Stomach (tissue), 19 donors: ENCODE measurements at places on chromosomes 2 and 18. TPM values are rescaled to one million over a fixed set of nuclear protein-coding genes. Genes with fewer than 3 reads are reported as not detected.

Gene BUB1
- total RNA-seq = 9.6 TPM

Gene SCYGR4
- not detected for total RNA-seq

Gene RAB6C
- 0.18 TPM for total RNA-seq

Gene ZNG1B
- total RNA-seq = 47.2 TPM

Gene ST6GAL2
- total RNA-seq = 0.58 TPM

Gene FNDC4
- total RNA-seq = 0.89 TPM

Gene IL37
- not detected for total RNA-seq

Gene CBLN2
- 1.5 TPM for total RNA-seq

Gene FIGN
- total RNA-seq = 6.6 TPM

Gene LRRFIP1
- total RNA-seq = 152 TPM

Gene LAMA3
- total RNA-seq = 68.5 TPM

GRCh38 chr2:23478933-23479683, 94.1 kb downstream of the KLHL29 start:
- no peaks in the 10 kb centered on the region for H3K27me3 ChIP-seq
- H3K36me3 ChIP-seq = no peaks in the 10 kb centered on the region
- H3K4me1 ChIP-seq = peaks cover 10% of the 10 kb centered on the region
- no peak overlapping the region for H3K4me3 ChIP-seq
- peak overlapping the region; percentile 79 for H3K27ac ChIP-seq

- H3K27ac ChIP-seq = no peak overlapping the region
- no peak overlapping the region for H3K4me3 ChIP-seq
- no peaks in the 10 kb centered on the region for H3K27me3 ChIP-seq
- no peak for DNase-seq
- no peaks in the 10 kb centered on the region for H3K36me3 ChIP-seq
- no peaks in the 10 kb centered on the region for H3K4me1 ChIP-seq
Observed at GRCh38 chr2:13289310-13289709, 572.6 kb downstream of the TRIB2 start.

DNA sequence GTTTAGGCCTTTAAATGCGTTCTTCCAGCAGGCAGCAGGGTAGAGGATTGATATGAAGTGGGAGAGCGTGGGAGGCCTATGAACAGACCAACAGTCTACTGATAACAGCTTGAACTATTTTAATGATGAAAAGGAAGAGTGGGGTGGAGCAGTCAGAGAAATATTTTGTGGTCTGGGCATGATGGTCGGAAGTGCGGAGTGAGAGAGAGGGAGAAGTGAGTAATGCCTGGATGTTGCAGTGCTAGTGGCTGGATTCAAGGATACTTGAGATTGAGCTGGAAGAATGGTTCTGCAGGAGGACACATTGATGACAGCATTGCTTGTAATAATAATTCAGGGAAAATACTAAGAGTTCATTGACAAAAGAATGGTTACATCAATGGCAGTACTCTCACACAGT, 151.0 kb upstream of the DAPL1 start:
- H3K36me3 ChIP-seq = no peaks in the 10 kb centered on the region
- no peaks in the 10 kb centered on the region for H3K4me1 ChIP-seq
- H3K4me3 ChIP-seq = no peak overlapping the region

- no peaks in the 10 kb centered on the region for H3K4me1 ChIP-seq
- H3K4me3 ChIP-seq = no peak overlapping the region
- no peaks in the 10 kb centered on the region for H3K27me3 ChIP-seq
- DNase-seq = peak; percentile 94
Observed at GRCh38 chr2:37837628-37838328, 87.3 kb upstream of the RMDN2 start.

- DNase-seq = no peak
- no peaks in the 10 kb centered on the region for H3K4me1 ChIP-seq
- no peak overlapping the region for H3K4me3 ChIP-seq
- H3K36me3 ChIP-seq = no peaks in the 10 kb centered on the region
- no peaks in the 10 kb centered on the region for H3K27me3 ChIP-seq
Observed at GRCh38 chr2:40652155-40652554, 200.3 kb upstream of the SLC8A1 start.

DNA sequence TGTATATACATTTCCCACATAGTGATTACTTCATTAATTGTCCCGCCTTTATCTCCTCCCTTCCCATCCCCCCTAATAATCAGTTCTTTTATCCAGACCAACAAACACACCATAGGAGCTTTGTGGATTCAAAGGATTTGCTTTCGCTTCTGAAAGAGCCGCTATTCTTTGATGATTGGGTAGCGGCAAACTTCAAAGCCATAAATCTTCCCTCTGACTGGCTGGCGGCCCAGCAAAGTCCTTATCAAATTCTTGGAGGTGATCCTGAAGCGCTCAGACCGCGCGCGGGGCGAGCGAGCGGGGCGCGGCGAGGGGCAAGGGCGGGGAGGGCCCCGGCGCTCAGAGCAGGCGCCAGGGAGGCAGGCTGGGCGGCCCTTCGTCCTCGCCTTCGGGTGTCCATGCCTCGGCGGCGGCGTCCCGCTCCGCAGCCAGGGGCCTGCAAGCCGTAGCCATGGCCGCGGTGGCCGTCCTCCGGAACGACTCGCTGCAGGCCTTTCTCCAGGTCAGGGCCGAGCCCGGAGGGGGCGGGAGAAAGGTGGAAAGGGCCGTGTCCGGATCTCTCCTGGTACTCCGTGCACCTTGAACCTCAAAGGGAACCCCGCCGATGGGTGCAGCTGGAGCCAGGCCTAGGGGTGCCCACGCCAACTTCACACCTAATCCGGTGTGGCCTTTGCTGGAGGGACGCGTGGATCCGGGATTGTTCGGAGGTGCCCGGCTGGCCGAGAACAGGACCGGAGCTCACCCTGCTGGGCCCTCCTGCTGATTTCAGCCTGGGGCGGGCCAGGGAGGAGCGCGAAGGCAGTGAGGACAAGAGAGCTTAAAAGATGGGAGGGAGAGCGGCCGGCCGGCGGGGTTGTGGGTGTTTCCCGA, at the start of gene SP5:
TSS of gene SP5 (plus strand) at position 276 of the 870 bp plus-strand sequence. CDS start at position 452, 176 bp downstream.
- peaks cover 71% of the 10 kb centered on the region for H3K27me3 ChIP-seq
- peaks cover 62% of the 10 kb centered on the region for H3K4me1 ChIP-seq
- no peaks in the 10 kb centered on the region for H3K36me3 ChIP-seq
- peak within 1 kb of the TSS; percentile 52 for H3K4me3 ChIP-seq
- peak within 1 kb of the TSS; percentile 93 for H3K27ac ChIP-seq
- peak; percentile 86 for DNase-seq

DNA sequence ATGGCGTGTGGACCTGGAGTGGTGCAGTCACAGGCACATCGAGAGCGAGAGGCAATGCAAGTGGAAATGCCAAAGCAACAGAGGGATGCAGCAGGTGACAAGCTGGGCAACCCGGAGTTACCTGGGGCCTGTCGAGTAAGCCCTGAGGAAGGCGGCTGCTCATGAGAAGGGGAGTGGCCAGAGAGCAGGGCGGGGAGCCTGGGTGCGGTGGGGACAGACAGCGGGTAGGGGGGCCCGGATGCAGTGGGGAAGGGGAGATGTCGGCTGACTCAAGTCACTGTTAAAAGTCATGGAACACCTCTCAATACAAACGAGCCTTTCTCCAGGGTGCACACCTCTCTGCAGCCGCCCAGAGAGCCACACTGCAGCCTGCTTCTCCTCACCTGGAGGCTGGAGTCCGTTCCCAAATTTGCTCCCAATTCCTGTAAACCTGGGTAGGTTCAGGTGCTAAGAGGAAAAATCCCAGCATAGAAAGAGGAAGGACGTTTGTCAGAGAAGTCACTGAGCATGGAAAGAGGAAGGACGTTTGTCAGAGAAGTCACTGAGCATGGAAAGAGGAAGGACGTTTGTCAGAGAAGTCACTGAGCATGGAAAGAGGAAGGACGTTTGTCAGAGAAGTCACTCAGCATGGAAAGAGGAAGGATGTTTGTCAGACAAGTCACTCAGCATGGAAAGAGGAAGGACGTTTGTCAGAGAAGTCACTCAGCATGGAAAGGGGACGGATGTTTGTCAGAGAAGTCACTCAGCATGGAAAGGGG, 71.7 kb upstream of the TWIST2 start:
- DNase-seq = no peak
- peaks cover 5% of the 10 kb centered on the region for H3K27me3 ChIP-seq
- H3K4me1 ChIP-seq = no peaks in the 10 kb centered on the region
- H3K27ac ChIP-seq = no peak overlapping the region

- no peaks in the 10 kb centered on the region for H3K27me3 ChIP-seq
- peak overlapping the region; percentile 97 for H3K4me3 ChIP-seq
- H3K36me3 ChIP-seq = peaks cover 7% of the 10 kb centered on the region
- no peak for DNase-seq
- H3K27ac ChIP-seq = peak overlapping the region; percentile 97
- peaks cover 64% of the 10 kb centered on the region for H3K4me1 ChIP-seq
Observed at GRCh38 chr2:53969285-53969967, 1.4 kb downstream of the PSME4 start.

- H3K4me3 ChIP-seq = no peak overlapping the region
- no peak overlapping the region for H3K27ac ChIP-seq
- H3K27me3 ChIP-seq = no peaks in the 10 kb centered on the region
- no peaks in the 10 kb centered on the region for H3K4me1 ChIP-seq
Observed at GRCh38 chr2:60411295-60411694, 142.2 kb downstream of the BCL11A start.

DNA sequence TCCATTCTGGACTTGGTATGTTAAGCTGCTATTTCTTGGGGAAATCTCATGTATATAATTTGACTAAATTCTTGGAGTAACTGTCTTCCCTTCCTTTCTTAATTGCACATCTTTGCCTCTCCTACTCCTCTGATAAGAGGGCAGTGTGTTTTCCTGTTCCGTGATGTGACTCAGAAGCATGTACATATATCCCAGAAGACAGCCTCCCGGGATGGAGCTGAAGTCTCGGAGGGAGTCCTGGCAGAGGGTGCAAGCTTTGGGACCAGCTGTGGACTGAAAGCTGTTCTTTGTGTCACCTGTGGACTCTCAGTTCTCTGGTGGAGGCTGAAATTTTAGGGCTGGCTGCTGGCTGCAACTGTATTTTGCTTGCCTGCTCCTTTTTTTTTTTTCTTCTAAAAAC, 54.7 kb upstream of the MGAT5 start:
- DNase-seq = no peak
- no peak overlapping the region for H3K27ac ChIP-seq
- H3K36me3 ChIP-seq = no peaks in the 10 kb centered on the region
- H3K4me3 ChIP-seq = no peak overlapping the region

- H3K27ac ChIP-seq = no peak overlapping the region
- DNase-seq = no peak
- no peak overlapping the region for H3K4me3 ChIP-seq
- H3K36me3 ChIP-seq = no peaks in the 10 kb centered on the region
- H3K27me3 ChIP-seq = no peaks in the 10 kb centered on the region
Observed at GRCh38 chr2:124967325-124967724, 942.2 kb downstream of the CNTNAP5 start.

DNA sequence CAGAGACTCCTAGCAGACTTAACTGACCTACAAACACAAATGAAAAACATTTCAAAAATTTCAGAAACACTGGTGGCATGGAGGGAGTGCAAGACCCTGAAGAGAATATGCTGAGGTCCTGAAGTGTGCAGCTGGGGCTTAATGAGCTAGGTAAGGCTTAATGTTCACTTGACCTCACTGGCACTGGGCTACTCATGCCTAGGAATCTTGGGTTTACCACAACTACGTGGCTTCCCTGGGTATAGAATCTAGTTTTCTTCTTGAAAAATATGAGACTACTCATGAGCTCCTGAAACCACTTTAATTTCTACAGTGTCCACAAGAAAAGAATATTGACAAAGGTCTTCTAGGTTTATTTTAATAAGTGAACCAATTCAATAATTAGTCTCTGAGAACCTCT, 139.8 kb downstream of the HNMT start:
- no peak for DNase-seq
- no peak overlapping the region for H3K27ac ChIP-seq
- H3K4me3 ChIP-seq = no peak overlapping the region
- no peaks in the 10 kb centered on the region for H3K27me3 ChIP-seq
- H3K4me1 ChIP-seq = no peaks in the 10 kb centered on the region
